ENCODE measurements at places on chromosomes 2 and 18.
A peak's percentile ranks its signal among the peaks of the same experiment; 100 is the strongest.

DNA sequence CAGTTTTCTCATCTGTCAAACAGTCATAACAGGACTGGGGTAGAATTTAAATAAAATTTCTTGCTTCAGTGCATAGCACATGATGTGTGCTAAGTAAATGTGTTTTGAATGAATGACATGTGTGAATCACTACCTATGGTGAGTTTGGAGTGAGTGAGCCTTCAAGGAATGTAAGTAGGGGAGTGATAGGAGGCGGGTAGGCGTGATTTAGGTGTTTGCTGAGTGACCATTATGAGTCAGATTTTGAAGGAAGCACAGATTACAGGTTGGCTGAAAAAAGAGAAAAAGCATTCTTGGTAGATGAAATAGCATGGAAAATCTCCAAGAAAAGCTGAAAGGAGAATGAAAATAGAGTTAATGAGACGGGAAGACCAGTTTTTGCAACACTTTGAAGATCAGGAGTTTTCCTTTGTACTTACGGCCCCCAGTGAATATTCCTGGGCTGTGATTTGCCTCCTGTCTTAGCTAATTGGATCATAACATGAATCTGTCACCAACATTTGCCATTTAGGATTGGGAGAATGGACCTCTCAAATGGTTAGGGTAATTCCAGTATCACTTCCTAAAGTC, 136.9 kb upstream of the GATA6 start:
- peak; percentile 51 for DNase-seq

DNA sequence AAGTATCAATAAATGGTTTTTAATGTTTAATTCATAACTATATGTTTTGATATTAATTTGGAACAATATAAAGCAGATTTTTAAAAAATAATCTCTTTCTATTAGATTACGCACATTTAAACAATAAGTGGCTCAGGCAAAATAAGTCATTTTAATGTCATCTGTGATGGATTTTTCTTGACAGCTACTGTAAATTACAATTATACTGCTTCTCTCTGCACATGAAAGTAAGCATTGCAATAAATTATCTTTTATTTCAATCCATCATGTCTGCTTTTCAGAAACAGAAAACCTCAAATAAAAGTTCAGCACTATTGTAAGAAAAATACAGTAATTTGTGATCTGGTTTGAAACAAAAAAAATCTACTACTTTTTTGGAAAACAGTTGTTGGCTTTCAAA, 11.1 kb upstream of the DLX1 start:
- DNase-seq, result no peak

DNA sequence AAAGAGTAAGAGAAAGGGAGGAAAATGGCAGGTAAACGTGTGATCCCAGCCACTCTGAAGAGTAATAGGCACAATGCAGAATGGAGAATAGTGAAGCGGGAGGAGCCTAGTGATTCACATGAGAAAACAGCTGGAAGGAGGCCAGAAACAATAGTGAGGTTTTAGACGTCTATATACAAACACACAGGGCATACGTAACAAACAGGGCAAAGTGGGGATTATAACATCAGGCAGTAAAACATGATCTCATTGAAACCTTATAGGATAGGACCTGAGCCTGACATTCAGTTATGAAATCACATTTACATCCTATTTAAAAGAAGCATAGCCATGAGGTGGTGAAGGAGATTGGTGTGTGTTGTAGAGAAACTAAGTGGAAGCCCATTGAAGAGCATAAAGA, 33.0 kb upstream of the GATA6 start:
- no peak for DNase-seq

- DNase-seq, result no peak
These were observed 175.4 kb downstream of the SMAD2 start for GRCh38 chr18:47755102-47755456.

DNA sequence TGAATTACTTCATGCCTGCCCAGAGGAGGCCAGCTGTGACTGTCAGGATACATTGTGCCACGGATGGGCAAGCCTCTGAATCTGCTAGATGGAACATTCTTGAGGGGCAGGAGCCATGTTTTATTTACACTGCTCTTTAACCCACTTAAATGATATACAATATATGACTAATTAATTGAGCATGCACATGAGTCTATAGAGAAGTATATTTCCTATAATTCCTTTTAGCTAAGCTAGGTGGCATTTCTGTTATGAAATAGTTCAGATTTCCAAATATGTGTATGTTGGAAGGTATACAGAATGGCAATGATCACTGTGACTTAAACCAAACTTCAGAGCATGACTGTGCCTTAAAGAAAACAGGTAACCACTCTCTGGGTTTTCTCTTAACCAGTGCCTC, 131.7 kb downstream of the RAB3GAP1 start:
- no peak for DNase-seq

- DNase-seq, result peak; percentile 12
These were observed 123.2 kb downstream of the RBM43 start for GRCh38 chr2:151138507-151138906.

- DNase-seq, result no peak
These were observed 137.4 kb upstream of the SH3BP4 start for GRCh38 chr2:234814374-234814773.

- no peak for DNase-seq
These were observed 36.6 kb upstream of the CETN1 start for GRCh38 chr18:543447-544078.

DNA sequence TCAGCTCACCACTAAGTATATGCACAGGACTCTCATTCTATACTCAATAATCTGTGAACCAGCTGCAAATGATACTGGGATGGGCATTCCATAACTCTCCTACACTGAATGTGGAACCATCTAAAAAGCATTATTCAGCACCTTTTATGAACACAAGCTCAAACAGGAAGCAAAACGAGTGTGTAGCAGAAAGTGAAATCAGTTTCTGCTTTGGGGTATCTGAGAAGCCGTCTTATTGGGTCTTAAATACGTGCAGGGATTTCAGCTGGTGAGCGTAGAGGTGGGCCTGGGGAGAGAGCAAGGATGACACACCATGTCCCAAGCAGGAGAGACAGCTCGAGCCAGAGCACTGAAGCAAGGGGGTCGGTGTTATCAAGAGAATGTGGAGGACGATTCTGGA, 120.0 kb upstream of the TTN start:
- DNase-seq, result no peak

DNA sequence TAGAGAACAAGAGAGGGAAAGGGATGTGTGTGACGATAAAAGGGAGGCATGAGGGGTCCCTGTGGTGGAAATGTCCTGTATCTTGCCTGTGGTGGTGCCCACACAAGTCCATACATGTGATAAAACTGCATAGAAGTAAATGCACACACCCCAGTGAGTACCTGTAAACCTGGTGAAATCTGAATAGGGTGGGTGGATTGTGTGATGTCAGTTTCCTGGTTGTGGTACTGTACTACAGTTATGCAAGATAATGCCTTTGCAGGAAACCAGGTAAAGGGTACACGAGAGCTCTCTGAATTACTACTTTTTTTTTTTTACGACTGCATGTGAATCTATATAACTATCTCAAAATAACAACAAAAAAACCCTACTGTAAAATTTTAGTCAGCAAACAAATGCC, 22.1 kb downstream of the SERPINE2 start:
- no peak for DNase-seq

GRCh38 chr2:201699416-201699815, 972 bp upstream of the MPP4 start:
- DNase-seq, result no peak

GRCh38 chr18:75137346-75137877, 71.5 kb downstream of the PTGR3 start:
- DNase-seq, result no peak

- DNase-seq, result no peak
These were observed 121.1 kb upstream of the ACAA2 start for GRCh38 chr18:49934457-49934856.

DNA sequence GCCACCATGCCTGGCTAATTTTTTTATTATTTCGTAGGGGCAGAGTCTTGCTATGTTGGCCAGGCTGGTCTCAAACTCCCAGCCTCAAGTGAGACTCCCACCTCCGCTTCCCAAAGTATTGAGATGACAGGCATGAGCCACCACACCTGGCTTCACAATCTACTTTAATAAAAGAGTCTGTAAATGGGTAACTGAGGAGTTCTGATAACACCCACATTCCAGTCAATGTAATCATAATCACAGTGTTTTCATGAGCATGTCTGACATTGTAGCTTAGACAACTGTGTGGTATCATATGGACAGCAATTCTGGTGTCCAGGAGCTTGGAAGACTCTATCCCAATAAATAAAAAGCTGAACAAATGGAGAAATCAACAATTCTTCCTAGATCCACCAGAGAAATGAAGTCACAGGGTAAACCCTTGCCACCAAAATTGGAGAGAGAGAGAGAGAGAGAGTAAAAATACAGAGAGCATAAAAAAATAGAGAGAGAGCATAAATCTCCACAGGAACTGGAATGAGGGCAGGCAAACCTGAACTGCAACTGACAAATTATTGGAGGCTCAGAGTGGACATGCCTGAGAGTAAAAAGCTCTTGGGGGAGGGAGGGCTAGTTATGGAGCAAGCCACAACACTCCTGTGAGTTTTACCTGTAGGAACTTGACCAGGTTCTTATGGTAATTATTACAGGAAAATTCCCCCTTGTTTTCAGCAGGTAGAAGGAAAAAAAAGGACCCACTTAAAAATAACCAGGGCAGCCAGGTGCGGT, 12.4 kb upstream of the NBEAL1 start:
- no peak for DNase-seq

GRCh38 chr2:46793423-46794416, 121.9 kb downstream of the MCFD2 start:
- no peak for DNase-seq

DNA sequence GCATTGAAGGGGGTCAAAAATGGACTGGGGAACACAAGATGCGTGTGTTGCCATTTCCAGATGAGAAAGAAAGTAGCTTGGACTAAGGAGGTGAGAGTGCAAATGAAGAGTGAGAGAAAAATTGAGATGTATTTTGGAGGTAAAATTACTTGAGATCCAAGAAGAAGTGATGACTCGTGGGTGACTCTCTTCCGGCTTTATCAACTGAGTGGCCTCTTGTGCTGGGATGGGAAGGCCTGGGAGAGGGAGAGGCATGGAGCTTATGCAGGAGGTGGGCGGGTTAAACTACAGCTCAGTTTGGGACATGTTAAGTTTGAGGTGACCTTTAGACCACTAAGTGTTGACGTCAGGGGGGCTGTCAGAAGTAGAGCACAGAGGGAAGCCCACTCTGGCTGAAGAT, 34.9 kb downstream of the SULT1C2 start:
- no peak for DNase-seq
